Adrenal gland (tissue), 19 donors: ENCODE measurements at places on chromosomes 13 and 19.
A peak's percentile ranks its signal among the peaks of the same experiment; 100 is the strongest.

GRCh38 chr13:36418022-36418805 is 14.1 kb upstream of the CCNA1 start:
- H3K27ac ChIP-seq: no peak overlapping the region
- H3K27me3 ChIP-seq: no peaks in the 10 kb centered on the region
- no peak for DNase-seq
- peaks cover 20% of the 10 kb centered on the region for H3K4me1 ChIP-seq
- no peak overlapping the region for H3K4me3 ChIP-seq

DNA sequence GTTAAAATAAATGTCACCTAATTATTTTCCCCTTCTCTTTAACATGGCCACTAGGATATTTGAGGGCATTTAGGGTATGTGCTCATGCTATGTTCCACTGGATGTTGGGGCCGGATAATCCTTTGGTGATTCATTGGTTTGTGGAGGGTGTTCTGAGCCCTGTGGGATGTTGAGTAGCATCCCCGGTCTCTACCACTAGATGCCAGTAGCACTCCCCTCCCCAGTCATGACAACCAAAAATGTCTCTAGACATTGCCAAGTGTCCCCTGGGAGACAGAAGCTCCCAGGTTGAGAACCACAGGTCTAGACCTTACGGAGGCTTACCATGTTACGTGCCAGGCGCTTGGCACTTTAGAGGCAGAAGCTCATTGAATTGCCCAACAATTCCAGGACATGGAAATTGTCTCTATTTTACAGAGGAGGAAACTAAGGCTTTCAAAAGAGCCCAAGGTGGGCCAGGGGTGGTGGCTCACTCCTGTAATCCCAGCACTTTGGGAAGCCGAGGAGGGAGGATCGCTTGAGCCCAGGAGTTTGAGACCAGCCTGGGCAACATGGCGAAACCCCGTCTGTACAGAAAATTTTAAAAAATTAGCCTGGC is 14.1 kb downstream of the SHANK1 start:
- no peaks in the 10 kb centered on the region for H3K4me1 ChIP-seq
- no peaks in the 10 kb centered on the region for H3K36me3 ChIP-seq
- H3K27me3 ChIP-seq: no peaks in the 10 kb centered on the region

DNA sequence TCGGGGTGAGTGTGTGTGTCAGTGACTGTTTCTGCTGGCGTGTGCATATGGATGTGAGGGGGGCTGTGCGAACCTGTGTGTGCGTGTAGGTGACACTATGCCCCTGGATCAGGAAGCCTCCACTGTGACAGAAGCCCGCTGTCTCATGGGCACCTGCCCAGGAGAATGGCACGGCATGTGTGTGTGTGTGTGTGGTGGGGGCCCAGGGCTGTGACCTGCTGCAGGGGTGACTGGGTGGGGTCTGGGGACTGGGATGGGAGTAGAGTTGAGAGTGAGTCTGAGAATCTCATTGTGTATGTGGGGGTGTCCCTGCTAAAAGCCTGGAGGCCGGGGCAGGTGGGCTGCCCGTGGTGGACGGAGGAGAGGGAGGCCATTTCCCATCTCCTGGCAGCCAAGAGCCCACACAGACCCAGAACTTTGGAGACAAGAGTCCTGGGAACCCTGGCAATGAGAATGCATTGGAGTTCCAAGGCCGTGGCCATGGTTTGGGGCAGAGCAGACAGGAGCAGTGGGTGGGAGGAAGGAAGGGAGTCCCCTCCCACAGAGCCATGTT is 6.4 kb upstream of the TPM4 start:
- H3K27me3 ChIP-seq: no peaks in the 10 kb centered on the region
- DNase-seq: peak; percentile 50
- no peaks in the 10 kb centered on the region for H3K36me3 ChIP-seq
- H3K4me3 ChIP-seq: no peak overlapping the region
- H3K27ac ChIP-seq: peak overlapping the region; percentile 47
- H3K4me1 ChIP-seq: peaks cover 23% of the 10 kb centered on the region

DNA sequence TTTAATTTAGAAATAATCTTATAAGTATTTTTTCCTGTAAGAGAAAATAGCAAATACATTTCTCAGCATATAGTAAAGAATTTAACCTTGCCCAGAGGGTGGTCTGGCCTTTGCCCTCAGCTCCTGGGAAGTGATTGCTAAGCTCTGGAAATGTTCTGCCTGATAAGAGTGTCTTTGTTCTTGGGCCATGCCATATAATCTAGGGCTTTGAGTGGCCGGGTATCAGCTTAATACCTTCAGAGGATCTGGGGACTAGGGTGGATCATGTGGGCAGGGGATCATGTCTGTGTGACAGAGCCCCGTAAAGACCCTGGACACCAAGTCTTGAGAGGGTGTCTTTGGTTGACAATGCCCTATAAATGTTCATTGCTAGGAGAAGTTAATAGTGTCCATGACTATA is 1032.4 kb upstream of the MIR17HG start:
- H3K4me1 ChIP-seq: no peaks in the 10 kb centered on the region
- no peak overlapping the region for H3K27ac ChIP-seq
- H3K4me3 ChIP-seq: no peak overlapping the region
- no peak for DNase-seq
- H3K36me3 ChIP-seq: no peaks in the 10 kb centered on the region

GRCh38 chr13:45207319-45207718 is 6.5 kb upstream of the KCTD4 start:
- DNase-seq: no peak
- H3K4me1 ChIP-seq: peaks cover 16% of the 10 kb centered on the region
- no peaks in the 10 kb centered on the region for H3K27me3 ChIP-seq
- no peak overlapping the region for H3K4me3 ChIP-seq

- no peaks in the 10 kb centered on the region for H3K36me3 ChIP-seq
- no peaks in the 10 kb centered on the region for H3K4me1 ChIP-seq
- no peak overlapping the region for H3K27ac ChIP-seq
- DNase-seq: no peak
- H3K27me3 ChIP-seq: no peaks in the 10 kb centered on the region
- H3K4me3 ChIP-seq: no peak overlapping the region
Measured at GRCh38 chr13:50707628-50708027, 135.9 kb downstream of the DLEU7 start.

GRCh38 chr13:59701261-59701660 is 462.5 kb downstream of the DIAPH3 start:
- H3K36me3 ChIP-seq: no peaks in the 10 kb centered on the region
- H3K4me3 ChIP-seq: no peak overlapping the region

DNA sequence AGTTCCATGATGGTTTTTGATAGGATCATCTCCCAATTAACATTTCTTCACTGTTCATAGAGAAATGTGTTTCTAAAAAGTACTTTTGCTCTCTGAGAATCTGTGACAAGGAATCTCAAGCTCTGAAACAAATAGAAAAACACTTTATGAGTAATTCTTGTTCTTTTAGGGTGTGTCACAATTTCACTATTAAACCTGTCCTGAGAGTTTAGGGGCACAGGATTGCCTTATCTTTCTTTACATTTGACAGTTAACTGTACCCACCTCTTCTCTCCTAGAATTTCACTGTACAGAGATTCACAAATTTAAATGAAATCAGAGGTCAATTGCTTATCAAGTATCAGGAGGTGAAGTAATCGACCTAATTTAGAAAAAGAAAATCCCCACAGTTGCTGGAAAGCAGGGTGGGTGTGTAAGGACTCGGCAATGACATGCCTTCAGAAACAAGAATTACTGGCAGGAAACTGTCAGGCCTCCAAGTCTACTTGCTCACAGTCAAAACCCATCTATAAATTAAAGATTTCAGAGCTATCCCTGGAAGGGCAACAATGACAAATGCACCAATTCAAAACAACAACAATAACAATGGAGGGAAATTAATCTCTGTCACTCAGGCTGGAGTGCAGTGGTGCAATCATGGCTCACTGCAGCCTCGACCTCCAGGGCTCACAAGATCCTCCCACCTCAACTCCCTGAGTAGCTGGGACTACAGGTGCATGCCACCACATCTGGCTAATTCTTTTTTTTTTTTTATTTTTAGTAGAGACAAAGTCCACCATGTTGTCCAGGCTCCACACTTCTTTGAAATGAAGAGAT is 250.2 kb downstream of the ABCC4 start:
- no peak overlapping the region for H3K27ac ChIP-seq
- H3K27me3 ChIP-seq: no peaks in the 10 kb centered on the region
- H3K36me3 ChIP-seq: no peaks in the 10 kb centered on the region
- DNase-seq: no peak
- H3K4me3 ChIP-seq: no peak overlapping the region
- H3K4me1 ChIP-seq: no peaks in the 10 kb centered on the region

DNA sequence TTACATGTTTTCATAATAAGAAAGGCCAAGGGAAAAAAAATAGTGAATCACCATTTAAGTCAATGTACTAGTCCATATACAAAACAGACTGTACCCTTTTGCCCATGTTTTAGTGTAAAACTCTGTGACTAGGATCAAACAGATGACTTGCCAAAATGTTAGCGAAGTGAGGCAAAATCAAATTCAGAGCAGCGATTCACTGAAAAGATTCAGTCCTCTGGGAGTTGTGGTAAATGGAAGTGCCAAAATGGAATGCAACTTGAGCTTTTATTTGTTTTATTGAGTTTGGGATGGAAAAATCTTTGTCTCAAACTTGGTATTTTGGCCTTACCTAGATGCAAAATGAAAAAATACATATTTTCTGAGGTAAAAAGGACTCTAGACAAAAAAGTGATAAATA is 9.1 kb downstream of the CDADC1 start:
- no peak for DNase-seq
- H3K27ac ChIP-seq: no peak overlapping the region
- no peak overlapping the region for H3K4me3 ChIP-seq
- no peaks in the 10 kb centered on the region for H3K36me3 ChIP-seq
- no peaks in the 10 kb centered on the region for H3K27me3 ChIP-seq
- H3K4me1 ChIP-seq: peaks cover 8% of the 10 kb centered on the region

DNA sequence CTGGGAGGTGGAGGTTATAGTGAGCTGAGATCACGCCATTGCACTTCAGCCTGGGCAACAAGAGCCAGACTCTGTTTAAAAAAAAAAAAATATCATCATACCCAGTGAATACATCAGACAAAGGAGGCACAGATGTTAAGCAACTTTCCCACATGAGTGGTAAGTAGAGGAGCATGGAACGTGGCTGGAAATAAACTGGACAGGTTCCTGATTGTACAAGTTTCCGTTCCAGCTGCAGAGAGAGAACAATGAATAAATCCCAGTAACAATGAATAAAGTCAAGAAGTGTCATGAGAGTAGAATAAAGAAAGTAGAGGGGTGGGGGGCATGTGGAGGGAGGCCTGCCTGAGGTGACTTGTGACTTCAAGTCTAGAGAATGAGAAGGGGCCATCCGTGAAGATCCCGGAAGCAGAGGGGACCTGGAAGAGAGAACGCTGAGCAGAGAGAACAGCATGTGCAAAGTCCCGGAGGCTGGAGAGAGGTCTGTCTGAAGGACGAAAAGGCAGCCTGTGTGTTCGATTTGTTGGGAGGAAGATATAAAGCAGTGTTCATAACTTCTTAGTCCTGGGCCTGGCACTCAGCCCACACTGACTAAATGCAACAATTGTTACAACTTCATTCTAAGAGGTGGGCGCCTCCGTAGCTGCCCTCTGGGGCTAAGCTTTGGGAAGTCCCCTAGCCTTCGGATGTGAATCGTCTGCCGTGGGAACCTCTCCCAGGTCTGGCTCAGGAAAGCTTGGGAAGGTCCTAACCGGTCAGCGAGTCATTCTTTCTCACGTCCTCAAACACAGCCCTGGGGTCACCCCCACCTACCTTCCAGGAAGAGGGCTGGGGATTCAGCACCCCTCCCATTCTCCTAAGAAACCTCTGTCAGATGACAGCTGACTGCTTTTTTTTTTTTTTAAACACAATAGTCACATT is 15.3 kb upstream of the ARHGEF18 start:
- H3K4me3 ChIP-seq: no peak overlapping the region
- no peaks in the 10 kb centered on the region for H3K4me1 ChIP-seq
- H3K36me3 ChIP-seq: no peaks in the 10 kb centered on the region
- peak overlapping the region; percentile 10 for H3K27ac ChIP-seq
- no peaks in the 10 kb centered on the region for H3K27me3 ChIP-seq
